HepG2 (cell line): ENCODE measurements at places on chromosomes 12 and 14. TPM values are rescaled to one million over a fixed set of nuclear protein-coding genes. Genes with fewer than 3 reads are reported as not detected.
A peak's percentile ranks its signal among the peaks of the same experiment; 100 is the strongest.

DNA sequence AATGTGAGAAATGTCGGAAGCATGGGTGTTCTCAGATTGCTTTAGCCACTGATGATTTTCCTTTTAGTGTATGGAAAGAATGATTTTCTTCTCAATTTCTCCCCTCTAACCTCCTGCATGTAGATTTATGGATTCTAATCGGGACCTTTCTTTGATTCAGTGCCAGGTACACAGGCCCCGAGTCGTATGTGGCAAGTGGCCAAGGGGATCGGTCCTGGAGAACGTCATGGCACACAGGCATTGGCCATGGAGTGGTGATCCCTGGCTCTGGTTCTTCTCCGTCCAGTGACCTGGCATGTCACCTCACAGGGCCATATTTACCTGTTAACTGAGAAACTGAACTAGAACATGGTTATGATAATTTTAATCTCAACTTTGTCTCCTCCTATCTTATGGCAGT is 58.1 kb downstream of the ETV6 start:
- H3K27me3 ChIP-seq: no peaks in the 10 kb centered on the region
- H3K27ac ChIP-seq: no peak overlapping the region
- no peak overlapping the region for H3K4me3 ChIP-seq
- no peak for DNase-seq

- no peaks in the 10 kb centered on the region for H3K36me3 ChIP-seq
- DNase-seq: peak; percentile 10
- H3K4me3 ChIP-seq: no peak overlapping the region
- no peak overlapping the region for H3K27ac ChIP-seq
- no peaks in the 10 kb centered on the region for H3K27me3 ChIP-seq
- no peaks in the 10 kb centered on the region for H3K4me1 ChIP-seq
These were observed 51.7 kb downstream of the TMEM30B start for GRCh38 chr14:61229475-61229888.

DNA sequence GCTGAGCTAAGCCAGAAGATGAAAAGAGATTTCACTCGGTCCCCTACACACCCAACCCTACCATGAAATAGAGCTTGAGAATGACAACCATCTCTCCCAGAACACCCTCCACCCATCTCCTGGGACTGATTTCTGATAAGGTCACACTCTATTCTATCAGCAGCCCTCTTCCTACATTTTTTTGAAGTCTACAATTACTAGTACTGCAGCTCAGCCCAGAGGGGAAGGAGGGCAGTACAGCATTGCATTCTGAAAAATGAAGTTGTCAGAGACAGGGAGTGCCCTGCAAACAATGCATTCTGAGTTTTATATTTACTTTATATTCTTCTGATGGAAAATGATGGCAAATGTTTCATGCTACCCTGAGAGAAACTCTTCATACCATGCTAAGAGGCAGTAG is 318.5 kb downstream of the BCAT1 start:
- H3K36me3 ChIP-seq: no peaks in the 10 kb centered on the region
- H3K27ac ChIP-seq: no peak overlapping the region
- no peak overlapping the region for H3K4me3 ChIP-seq
- DNase-seq: no peak

DNA sequence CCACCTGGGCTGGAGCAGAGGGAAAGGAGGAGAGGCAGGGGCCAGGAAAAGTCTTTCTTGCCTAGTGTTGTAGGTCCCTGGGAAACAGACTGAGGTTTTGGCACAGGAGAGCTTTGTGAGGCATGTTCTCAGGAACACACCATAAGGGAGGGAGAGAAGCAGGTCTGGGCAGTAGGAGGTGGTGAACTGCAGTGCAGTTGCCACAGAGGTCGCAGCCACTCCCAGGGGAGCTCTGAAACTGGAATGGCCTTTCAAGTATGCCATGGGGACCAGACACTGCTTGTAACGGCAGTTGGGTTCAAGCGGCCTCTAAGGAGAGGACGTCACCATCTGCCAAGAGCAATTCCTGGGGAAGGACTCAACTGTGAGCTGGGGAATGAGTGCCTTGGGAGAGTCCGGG is 35.4 kb upstream of the NKX2-8 start:
- H3K4me3 ChIP-seq: no peak overlapping the region
- no peaks in the 10 kb centered on the region for H3K36me3 ChIP-seq
- DNase-seq: no peak
- H3K4me1 ChIP-seq: no peaks in the 10 kb centered on the region; the same call in 1 of the 2 replicates

DNA sequence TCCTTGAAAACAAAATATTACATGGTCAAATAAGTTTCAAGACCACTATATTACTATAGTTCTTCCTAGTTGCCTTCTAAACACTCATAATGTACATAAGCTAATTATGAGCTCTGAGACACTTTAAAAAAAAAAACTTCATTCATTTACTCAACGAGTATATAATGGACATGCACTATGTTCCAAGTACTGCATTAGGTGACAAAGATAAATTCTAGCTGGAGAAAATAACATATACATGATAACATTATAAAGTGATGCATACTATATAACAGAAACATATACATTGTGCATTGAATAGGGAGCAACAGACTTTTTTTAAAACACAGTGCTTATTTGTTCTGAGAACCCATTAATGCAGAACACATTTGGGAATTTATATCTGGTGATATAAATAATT is 202.3 kb downstream of the NELL2 start:
- no peak for DNase-seq
- no peak overlapping the region for H3K27ac ChIP-seq
- H3K4me3 ChIP-seq: no peak overlapping the region
- no peaks in the 10 kb centered on the region for H3K4me1 ChIP-seq

- H3K27ac ChIP-seq: no peak overlapping the region
- H3K4me3 ChIP-seq: no peak overlapping the region
- H3K27me3 ChIP-seq: no peaks in the 10 kb centered on the region
- no peaks in the 10 kb centered on the region for H3K36me3 ChIP-seq
- DNase-seq: no peak
- peaks cover 22% of the 10 kb centered on the region for H3K4me1 ChIP-seq
These were observed 4.8 kb upstream of the DGLUCY start for GRCh38 chr14:91108941-91109611.

- H3K36me3 ChIP-seq: no peaks in the 10 kb centered on the region
- DNase-seq: no peak
- H3K4me1 ChIP-seq: peaks cover 14% of the 10 kb centered on the region
- no peaks in the 10 kb centered on the region for H3K27me3 ChIP-seq
- no peak overlapping the region for H3K4me3 ChIP-seq
These were observed 29.8 kb upstream of the STRAP start for GRCh38 chr12:15852383-15852782.

The ETFBKMT gene
- total RNA-seq: 0.93 and 1.1 TPM in 2 replicates

The FGD6 gene
- total RNA-seq: 4.3 and 5.3 TPM in 2 replicates

The EFS gene
- not detected in 2 replicates for total RNA-seq
